Right lobe of liver (tissue), 6 donors: ENCODE measurements at places on chromosomes 3 and 15.

DNA sequence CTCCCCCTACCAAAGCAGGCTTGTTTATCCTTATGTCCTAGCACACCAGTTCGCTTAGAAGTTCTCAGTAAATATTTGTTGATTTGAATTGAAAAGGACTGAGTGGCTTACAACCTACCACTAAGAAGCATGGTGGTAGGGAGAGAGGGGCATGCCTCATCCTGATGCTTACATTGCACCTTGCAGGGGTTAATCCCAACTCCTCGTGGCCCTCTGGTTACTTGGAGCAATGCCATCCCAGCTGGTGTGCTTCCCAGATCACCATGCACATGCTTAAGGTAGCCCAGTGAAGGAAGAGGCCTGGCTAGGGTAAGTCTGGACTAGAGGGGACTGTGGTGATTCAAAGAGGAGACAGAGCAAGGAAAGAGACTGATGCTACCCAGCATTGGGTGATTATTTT lies 253.3 kb downstream of the CLSTN2 start:
- no peak for DNase-seq

DNA sequence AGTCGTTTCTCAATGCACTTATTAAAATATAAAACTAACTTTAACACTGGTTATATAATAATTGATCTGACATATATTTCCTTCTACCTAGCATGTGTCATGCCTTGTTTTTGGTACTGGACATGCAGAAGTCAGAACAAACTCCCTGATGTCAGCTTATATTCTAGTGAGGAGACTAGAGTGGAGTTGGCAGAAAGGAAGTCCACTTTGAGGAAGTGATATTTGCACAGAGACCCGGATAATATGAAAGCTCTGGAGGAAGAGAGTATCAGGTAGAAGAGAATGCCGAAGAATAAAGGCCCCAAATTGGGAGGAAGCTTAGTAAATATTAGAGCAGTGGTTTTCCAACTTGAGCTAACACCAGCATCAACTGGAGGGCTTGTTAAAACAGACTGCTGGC lies 24.6 kb upstream of the ZNF280D start:
- DNase-seq, result no peak

DNA sequence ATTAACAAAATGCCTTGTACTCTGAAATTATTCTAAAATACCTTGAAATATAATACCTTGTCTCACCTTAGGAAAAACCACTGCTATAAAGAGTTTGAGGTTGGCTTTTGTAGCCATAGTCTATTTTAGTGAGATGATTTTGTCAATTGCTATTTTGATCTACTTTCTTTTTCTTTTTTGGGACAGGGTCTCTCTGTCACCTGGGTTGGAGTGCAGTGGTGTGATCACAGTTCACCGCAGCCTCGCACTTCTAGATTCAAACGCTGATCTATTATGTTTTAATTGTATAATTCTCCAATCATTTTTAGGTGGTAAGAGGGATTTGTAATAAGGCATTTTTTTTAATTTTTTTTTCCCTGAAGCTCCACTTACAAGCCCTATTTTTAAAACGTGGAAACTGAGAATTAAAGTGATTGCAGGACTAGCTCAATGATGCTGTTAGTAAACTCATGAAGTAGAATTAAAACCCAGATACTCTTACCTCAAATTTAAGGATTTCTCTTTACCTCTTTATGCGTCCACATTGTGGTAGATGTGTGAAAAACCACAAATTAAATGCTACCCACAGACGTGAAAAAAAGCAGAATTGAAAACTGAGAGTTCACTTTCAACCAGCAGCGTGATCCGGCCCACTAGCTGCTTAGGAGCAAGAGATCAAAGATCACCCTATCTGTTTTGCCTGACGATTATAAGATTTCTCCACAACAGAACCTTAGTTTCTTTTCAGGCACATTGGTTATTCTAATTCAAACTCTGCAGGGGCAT lies 384.2 kb downstream of the CGGBP1 start:
- no peak for DNase-seq

DNA sequence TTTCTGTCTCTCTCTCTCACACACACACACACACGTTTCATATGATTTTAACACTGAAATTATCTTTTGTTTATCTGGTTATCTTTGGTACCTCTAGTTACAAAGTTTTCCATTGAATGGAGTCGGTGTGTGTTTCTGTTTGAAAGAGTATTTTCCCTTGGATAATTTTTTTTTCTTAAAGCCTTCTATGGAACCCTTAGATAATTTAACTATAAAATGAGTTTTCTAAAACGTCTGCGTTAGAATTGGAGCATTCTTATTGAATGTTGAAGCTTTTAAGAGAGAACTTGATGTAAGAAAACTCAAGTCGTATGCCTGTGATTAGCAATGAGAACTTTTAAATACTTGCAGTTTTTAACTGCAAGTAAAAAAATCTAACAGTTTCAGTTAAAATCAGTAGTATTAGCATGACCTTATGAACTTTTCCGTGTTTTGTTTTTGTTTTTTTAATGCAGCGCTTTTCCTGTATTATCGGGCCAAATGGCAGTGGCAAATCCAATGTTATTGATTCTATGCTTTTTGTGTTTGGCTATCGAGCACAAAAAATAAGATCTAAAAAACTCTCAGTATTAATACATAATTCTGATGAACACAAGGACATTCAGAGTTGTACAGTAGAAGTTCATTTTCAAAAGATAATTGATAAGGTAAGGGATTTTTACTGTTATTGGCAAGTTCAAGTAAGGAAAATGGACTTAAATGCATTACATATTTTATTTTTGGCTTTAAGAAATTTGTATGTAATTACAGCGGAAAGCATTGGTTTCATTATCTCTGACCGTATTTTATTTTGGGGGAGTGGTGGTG lies 3.0 kb downstream of the SMC4 start:
- DNase-seq, result no peak

GRCh38 chr3:45574067-45574494 lies 20.5 kb upstream of the LIMD1 start:
- DNase-seq, result no peak

DNA sequence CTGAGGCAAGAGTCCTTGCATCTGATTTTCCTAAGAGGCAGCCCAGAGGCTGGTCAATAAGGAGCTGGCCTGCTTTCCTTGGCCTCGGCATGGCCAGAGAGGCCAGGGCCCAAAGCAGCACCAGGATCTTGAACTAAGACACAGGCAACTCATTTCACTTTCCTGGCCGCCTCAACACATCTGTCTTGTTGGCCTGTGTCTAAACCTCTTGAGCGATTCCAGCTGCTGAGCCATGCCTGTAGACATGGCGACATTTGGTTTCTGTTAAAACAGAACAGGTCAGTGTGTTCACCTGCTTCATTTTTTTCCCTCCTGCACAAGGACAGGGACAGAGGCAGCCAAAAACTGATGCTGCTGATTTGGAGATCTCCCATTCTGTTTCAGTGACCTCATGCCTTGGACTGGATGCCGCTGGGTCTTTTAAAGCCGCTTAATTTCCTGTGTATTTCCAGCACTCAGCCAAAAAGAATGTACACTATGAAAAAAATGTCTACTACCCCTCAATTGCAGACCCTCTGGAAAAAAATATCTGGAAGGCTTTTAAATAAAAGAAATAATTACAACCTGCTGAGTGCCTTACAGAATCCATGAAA lies 266.6 kb upstream of the ICE2 start:
- DNase-seq, result no peak
